ENCODE measurements at places on chromosomes 5 and 9.
A peak's percentile ranks its signal among the peaks of the same experiment; 100 is the strongest.

DNA sequence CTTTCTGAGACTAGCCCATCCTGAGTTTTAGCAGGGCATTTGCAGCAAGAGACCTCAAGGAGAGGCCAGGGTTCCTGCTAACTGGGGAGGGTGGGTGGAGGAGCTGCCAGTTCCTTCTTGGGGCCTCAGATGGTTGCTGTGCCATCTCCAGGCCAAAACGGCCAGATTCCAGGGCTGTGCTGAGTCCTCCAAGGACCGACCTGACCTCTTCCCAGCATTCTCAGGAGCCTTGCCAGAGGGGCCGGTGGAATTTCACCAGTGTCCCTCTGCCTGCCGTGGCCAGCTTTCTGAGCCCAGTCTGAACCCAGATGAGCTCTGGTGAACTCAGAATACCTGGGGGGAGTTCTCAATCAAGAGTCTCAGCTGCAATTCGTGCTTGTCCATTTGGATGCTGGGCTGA lies 54.3 kb downstream of the TSTD2 start:
- DNase-seq: no peak

GRCh38 chr5:89320421-89321277 lies 437.7 kb upstream of the MEF2C start:
- no peak for DNase-seq

DNA sequence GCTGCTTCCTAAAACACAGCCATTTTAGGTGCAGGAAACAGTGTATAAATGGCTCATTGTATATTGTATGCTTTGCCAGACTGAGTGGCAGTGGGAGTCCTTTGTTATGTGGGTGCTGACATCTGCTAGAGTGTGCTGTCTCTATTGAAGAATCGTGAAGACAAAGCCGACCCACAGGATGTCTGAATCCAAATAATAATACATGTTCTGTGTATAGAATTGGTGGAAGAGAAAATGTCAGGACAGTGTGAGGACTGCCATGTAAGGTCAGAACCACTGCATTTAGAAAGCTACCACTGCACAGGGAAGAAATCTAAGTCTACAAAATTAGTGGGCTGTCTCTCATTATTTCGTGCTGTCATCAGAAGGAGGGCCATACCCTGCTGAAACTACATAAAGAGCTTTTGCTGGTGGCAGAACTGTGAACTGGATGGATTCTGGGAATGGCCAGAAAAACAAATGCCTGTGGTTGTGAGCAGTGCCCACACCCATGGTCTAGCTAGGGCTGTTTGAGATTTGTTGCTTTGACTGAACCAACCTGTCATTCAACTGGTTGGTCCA lies 2.5 kb downstream of the IL7R start:
- peak; percentile 70 for DNase-seq

DNA sequence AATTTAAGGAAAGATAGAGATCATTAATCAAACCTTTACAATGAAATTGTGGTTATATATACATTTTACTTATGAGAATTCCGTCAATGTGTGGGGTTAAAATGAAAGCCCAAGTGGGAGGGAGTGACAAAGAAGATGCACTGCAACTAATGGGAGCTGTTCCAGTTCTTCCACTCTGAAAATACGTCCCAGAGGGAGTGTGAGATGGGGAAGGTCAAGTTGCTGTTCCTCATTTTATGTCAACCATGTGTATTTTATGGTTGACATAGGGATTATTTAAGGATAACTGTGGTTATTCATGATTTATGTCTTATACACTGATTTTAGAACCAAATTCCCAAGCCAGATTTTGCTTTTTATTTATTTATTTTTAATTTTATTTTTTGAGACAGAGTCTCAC lies 14.2 kb upstream of the RGS3 start:
- no peak for DNase-seq

Data from fibroblast of skin of abdomen (primary cell).